Activated T-helper 1 cell treated with anti-CD3 and anti-CD28 coated beads, Interleukin-12 subunit alpha, Interleukin-12 subunit beta, Interleukin-2, Interleukin-4 antibody, amounts not matched to agents 30 ng/mL and 10 ng/mL and 1 ng/mL, durations not matched to agents 14 hours and 24 hours and 36 hours (primary cell): ENCODE measurements at places on chromosomes 3 and 15.

DNA sequence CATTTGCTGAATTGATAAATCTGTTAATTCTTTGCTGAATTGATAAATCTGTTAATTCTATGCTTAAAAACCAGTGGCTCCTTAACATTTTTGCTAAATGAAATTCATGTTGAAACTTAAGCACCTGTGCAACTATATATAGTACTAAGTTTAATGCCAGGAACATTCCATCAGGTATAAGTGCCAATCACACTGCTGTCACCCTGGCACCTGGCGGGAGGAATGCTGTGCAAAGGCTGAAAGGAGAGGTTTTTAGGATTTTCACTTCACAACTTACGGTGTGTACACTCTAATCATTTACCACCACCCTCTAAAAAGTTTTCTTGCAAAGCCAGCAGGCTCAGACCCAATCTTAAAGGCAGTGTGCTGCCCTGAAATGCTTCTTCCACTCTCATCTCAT, 33.5 kb upstream of the MYO5C start:
- peaks cover 25% of the 10 kb centered on the region for H3K4me1 ChIP-seq
- no peaks in the 10 kb centered on the region for H3K27me3 ChIP-seq
- H3K4me3 ChIP-seq = no peak overlapping the region
- peaks cover 18% of the 10 kb centered on the region for H3K36me3 ChIP-seq

DNA sequence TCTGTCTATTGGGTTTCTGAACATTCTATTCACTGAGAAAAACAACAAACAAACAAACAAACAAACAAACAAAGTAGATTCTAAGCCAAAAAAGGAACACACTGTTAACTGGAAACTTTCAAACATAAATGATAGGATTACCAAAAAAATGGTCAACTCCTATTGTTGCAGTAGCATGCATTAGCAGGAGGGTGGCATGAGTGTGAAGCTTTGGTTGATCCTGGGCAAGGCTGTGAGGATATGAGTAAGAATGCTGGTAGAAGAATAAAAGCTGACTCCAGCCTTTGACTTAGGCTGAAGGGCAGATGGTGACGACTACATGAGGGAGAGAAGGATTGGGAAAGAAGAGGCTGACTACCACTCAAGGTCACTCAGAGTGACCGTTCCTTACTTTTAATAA, 810.3 kb downstream of the VGLL3 start:
- H3K27me3 ChIP-seq = peaks cover 1% of the 10 kb centered on the region
- DNase-seq = no peak
- no peaks in the 10 kb centered on the region for H3K4me1 ChIP-seq
- H3K36me3 ChIP-seq = no peaks in the 10 kb centered on the region
- H3K27ac ChIP-seq = no peak overlapping the region

DNA sequence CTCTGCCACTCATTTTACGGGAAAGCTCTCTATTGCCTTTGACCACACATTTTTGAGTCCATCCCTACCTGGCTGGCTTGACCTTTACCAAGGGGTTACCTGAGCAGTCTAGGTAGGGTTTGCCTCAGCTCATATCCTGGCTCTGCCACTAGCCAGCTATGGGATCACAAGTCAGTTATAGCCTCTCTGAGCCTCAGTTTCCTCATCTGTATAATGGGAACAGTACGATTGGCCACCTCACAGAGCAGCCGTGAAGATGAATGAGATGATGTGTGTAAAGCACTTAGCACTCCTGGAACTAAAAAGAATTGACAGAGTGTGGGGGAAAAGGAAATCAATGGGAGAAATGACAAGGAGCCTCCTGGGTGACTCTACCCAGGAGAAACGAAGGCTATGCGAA, 28.0 kb downstream of the SPATA12 start:
- no peaks in the 10 kb centered on the region for H3K36me3 ChIP-seq
- H3K27me3 ChIP-seq = peaks cover 10% of the 10 kb centered on the region
- no peak for DNase-seq
- no peak overlapping the region for H3K4me3 ChIP-seq
- H3K27ac ChIP-seq = no peak overlapping the region

- no peak overlapping the region for H3K27ac ChIP-seq
- H3K4me1 ChIP-seq = peaks cover 21% of the 10 kb centered on the region
- no peaks in the 10 kb centered on the region for H3K36me3 ChIP-seq
- DNase-seq = no peak
- peaks cover 67% of the 10 kb centered on the region for H3K27me3 ChIP-seq
These were observed 5.0 kb downstream of the GATA2 start for GRCh38 chr3:128487813-128488635.

DNA sequence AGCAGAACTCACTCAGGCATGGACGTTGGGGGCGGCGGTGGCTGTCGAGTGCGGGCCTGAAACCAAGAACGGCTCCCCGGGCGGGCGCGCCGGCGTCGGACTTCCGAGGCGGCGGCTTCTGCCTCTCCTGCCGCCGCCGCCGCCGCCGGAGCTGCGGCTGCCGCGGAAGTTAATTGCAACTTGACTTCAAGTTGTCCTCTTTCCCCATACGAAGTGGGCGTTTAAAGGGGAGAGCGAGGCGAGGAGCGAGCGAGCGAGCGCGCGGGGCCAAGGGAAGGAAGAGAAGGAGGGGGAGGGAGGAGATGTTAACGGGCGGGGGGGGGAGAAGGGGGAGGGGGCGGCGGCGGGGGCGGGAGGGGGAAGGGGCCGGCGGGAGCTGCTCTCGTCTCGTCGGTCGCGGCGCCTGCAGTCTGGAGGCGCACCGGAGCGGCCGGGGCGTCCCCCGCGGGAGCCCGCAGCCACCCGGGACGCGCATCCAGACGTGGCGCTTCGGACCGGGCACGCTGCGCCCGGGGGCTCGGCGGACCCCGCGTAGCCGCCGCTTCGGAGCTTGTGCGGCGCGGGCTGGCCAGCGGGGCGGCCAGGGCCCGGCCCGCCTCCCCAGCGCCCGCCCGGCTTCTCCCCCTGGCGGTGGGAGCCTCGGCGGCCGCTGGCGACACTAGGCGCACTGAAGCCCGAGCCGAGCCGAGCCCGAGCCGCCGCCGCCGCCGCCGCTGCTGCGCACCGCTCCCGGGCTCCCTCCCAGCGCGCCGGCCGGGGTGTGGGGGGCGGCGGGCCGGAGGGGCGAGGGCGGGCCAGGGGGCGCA, 19.7 kb upstream of the SATB1 start:
- H3K36me3 ChIP-seq = peaks cover 61% of the 10 kb centered on the region
- H3K27me3 ChIP-seq = peaks cover 1% of the 10 kb centered on the region
- peaks cover 54% of the 10 kb centered on the region for H3K4me1 ChIP-seq
- peak overlapping the region; percentile 97 for H3K27ac ChIP-seq
- DNase-seq = peak; percentile 75

DNA sequence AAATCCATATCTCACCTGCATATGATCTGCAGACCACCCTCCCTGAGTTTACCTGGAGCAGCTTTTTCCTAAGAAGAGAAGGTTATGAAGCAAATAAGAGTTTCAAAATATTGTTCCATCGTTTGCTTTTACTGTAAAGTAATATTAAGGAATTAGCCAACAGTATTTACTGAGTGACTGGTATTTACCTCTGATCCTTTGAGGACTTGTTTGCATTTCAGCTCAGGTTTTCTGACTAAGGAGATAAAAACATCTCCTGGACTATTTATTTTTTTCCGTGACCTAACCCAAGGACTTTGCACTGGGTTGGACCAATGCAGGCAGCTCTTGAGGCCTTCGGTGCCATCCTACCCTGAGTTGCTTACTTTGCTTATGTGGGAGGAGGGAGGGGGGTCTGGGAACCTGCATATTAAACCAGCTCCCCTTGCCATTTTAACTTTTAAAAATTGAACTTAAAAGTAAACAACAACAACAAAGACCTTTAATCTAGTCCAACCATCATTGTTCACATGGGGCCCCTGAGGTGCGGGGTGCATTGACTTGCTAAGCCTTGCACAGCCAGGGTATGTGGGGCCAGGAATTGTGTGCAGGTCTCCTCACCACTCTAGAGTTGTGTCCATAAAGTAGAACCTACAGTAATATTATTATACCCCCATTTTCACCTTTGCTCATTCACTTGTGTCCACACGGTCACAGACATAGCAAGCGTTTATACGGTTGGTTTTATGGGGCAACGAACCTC, 39.3 kb downstream of the TRAK1 start:
- H3K36me3 ChIP-seq = peaks cover 5% of the 10 kb centered on the region
- no peak overlapping the region for H3K4me3 ChIP-seq
- no peak for DNase-seq
- no peaks in the 10 kb centered on the region for H3K27me3 ChIP-seq
- no peak overlapping the region for H3K27ac ChIP-seq

DNA sequence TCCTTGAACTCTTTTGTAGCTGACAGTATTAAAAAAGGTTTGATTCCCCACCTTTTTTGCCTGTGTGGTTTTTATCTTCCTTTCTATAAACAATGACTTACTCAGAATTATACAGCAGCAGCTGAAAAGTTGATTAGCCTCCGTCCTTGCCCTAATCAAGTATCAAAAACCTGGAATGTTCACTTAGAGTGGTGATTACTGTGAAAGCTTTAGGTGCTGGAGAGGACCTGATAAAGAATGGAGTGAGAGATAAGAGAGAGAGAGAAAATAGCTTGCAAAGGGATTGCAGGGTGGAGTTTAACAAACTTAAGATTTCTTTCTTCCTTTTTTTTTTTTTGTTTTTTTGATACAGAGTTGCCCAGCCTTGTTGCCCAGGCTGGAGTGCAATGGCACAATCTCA, 6.7 kb downstream of the CGNL1 start:
- H3K4me3 ChIP-seq = no peak overlapping the region
- H3K36me3 ChIP-seq = no peaks in the 10 kb centered on the region
- no peaks in the 10 kb centered on the region for H3K4me1 ChIP-seq
- no peak for DNase-seq

DNA sequence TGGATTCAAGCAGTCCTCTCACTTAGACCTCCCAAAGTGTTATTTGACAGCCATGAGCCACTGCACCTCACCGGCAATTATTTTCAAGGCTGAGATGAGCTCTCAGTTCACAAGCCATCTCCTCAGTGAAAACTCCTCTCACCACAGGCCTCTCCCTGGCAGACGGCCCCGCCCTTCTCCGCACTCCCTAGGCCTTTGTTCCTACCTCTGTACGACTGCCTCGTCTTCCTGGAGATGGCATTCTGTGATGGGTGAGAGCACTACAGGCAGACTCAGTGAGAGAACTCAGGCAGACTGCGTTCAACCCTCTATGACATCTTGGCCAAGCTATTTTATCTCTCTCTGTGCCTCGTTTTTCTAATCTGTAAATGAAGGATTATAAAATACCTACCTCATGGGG, 67.0 kb upstream of the TPM1 start:
- no peaks in the 10 kb centered on the region for H3K4me1 ChIP-seq
- H3K36me3 ChIP-seq = no peaks in the 10 kb centered on the region
- H3K27ac ChIP-seq = no peak overlapping the region
- DNase-seq = no peak
- no peak overlapping the region for H3K4me3 ChIP-seq

GRCh38 chr15:69679623-69680228, 227.1 kb downstream of the RPLP1 start:
- peaks cover 22% of the 10 kb centered on the region for H3K27me3 ChIP-seq
- peak; percentile 6 for DNase-seq
- H3K27ac ChIP-seq = no peak overlapping the region

GRCh38 chr15:57541271-57541670, 50.4 kb upstream of the MYZAP start:
- no peaks in the 10 kb centered on the region for H3K36me3 ChIP-seq
- no peak for DNase-seq
- H3K27ac ChIP-seq = no peak overlapping the region

GRCh38 chr3:71208211-71209095, 375.1 kb downstream of the FOXP1 start:
- H3K27ac ChIP-seq = no peak overlapping the region
- H3K36me3 ChIP-seq = peaks cover 3% of the 10 kb centered on the region
- H3K4me1 ChIP-seq = peaks cover 5% of the 10 kb centered on the region
- peaks cover 7% of the 10 kb centered on the region for H3K27me3 ChIP-seq
- no peak for DNase-seq

DNA sequence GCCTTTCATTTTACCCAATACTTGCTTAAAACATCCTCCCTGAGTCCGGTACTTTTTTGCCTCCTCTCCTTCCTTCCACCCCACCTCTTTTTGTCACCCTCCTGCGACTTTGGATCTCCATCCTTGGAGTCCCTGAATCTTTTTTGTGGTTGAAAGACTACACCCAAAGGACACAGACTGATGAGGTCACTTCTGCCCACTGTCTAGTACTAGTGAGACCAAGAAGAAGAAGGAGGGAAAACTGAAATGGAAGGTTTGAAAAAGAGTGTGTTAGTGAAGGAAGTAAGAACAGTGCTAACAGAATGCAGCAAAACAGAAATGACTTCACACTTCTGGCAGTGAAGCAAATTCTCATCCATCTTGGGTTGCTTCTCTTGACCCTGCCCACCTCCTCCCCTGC, 6.6 kb downstream of the B3GNT5 start:
- no peak overlapping the region for H3K27ac ChIP-seq
- DNase-seq = no peak
- H3K27me3 ChIP-seq = peaks cover 9% of the 10 kb centered on the region
- peaks cover 9% of the 10 kb centered on the region for H3K36me3 ChIP-seq
- H3K4me3 ChIP-seq = no peak overlapping the region

DNA sequence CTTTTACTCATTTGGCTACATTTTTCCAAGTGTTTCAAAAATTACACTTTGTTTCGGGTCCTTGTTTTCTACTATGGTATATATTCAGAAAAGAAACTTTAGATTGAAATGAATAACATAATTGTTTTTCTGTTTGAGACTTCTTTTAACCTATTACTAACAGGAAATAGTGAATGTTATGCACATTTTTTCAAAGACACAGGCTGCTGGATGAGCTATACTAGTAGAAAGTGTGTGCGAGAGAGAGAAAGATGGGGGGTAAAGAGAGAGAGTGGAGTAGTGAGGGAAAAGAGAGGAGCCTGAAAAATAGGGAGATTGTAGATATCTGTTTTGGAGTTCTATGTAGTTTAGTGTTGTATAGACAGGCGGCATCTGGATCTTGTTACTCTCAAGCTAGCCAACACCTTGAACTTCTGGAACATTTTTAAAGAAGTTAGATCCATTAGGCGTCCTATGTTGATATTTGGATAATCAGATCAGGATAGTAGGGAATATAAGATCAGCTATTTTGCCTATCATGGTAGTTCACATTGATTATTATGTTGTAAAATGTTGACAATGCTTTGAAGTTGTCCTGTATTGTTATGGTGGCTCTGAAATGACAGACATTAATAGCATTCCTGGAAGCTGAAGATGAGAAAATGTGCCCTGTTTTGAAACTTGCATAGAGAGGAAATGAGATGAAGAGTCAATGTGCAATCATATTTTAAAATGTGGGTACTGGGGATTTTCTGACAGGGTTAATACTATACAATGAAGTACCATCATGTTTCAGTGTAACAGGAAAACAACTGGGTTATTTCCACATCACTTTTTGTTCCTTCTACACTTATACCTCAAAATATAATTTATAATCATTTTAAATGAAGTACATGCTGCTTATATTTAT, 2.6 kb downstream of the RBMS3 start:
- no peak for DNase-seq
- H3K4me3 ChIP-seq = peak overlapping the region; percentile 87
- peaks cover 56% of the 10 kb centered on the region for H3K4me1 ChIP-seq
- peaks cover 3% of the 10 kb centered on the region for H3K27me3 ChIP-seq
